ENCODE measurements at places on chromosomes 7 and 10.

- no peak for DNase-seq
Observed at GRCh38 chr7:33893377-33893776, 12.0 kb upstream of the BMPER start.

GRCh38 chr10:88156341-88156740 lies 292.9 kb downstream of the PTEN start:
- no peak for DNase-seq

GRCh38 chr7:101124376-101125056 lies 2.4 kb upstream of the SERPINE1 start:
- peak; percentile 97 for DNase-seq

GRCh38 chr7:128148676-128149075 lies 92.4 kb upstream of the LEP start:
- DNase-seq, result no peak

DNA sequence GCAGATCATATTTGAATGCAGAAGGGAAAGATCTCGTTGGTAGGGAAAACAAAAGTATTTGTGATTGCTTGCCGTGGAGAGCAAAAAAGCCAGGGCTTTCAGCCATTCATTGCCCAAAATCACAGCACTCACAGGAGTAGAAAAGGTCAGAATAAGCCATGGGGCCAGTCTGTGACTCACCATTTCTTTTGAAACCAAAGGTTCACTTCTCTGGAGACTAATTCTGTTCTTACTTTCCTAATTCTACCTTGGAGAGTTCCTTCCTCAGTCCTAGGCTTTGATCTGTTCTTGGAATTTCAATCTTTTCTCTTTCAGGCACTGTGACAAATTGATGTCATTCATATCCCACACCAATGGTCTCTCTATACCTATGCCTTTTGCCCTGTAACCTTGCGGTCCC lies 54.1 kb upstream of the FAM180A start:
- no peak for DNase-seq

DNA sequence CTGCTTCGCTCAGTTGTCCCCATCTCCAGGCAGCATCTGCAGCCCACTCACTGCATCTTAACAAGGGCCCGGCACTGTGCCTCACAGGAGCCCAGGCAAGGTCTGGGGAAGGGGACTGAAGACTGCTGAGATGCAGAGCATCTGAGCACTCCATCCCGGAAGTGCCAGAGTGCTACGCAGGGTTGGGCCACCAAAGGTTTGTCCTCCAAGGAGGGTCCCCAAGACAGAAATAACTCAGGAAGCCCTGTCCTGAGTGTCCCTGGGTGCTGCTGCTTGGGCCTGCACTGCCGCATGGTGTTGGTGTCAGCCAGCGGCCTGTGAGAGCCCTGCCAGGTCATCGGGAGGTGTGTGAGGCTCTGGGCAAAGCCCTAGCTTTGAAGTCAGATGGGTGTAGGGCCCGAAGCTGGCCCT lies 288.2 kb upstream of the ZMIZ1 start:
- no peak for DNase-seq

- DNase-seq, result no peak
Observed at GRCh38 chr7:92436612-92437445, 10.5 kb upstream of the GATAD1 start.

GRCh38 chr10:73859784-73860491 lies 14.4 kb downstream of the CAMK2G start:
- DNase-seq, result no peak
